IPS-NIHi11 (cell line): ENCODE measurements at places on chromosomes 5 and 9.

GRCh38 chr9:16575986-16576245, 294.6 kb downstream of the BNC2 start:
- no peak for DNase-seq

- DNase-seq: no peak
These were observed 508.2 kb upstream of the WWC1 start for GRCh38 chr5:167783145-167783817.

DNA sequence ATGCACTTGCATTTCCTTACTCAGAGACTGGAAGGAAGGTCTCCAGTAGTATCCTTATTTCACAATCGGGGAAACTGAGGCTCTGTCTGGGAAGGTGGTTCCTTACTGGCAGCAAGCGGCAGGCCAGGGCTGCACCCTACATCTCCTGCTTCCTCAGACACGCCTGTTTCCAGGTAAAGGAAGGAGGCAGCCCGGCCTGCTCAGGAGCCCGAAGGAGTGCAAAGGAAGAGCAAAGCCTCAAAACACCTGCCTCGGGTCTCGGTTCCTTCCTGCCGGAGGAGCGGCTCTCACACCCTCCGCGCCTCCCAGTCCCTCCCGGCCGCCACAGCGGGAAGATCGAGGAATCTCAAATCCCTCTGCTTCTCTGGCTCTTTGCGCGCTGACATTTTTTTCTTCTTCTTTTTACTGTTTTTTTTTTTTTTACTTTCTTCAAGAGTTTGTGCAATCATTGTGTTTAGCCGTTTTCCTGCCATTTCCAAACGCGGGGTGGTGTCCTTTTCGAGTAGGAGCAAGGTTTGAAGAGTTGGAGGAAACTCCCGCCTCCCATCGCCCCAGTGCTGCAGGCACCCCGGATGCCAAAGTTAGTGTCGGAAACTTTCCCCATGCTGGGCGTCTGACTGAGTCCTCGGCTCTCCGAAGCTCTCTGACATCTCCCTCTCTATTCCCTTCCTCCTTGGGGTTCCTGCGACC, 1.0 kb downstream of the GGTA1 start:
- peak; percentile 69 for DNase-seq

GRCh38 chr5:110757118-110757729, 18.4 kb downstream of the SLC25A46 start:
- peak; percentile 26 for DNase-seq

- DNase-seq: no peak
These were observed 912.3 kb upstream of the WWC1 start for GRCh38 chr5:167378894-167379723.

GRCh38 chr5:1950096-1950707, 67.5 kb upstream of the IRX4 start:
- DNase-seq: no peak

- DNase-seq: no peak
These were observed 81.5 kb upstream of the AGXT2 start for GRCh38 chr5:35129276-35129675.

DNA sequence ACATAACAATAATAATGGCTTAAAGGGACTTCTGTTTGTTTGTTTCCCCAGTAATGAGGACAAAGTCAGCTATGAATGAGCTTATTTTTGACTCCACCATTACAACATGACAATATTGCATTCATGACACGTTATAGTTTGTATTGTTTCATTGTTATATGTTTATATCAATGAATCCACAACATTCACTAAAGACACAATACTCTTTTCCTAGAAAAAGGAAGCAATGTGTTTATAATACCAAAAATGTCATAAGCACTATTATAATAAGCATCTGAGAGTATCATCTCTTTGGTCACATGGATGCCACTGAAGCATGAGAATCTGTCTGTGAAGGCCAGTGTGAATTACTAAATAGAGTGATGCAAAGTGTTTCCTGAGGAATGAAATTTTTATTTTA, 1026.9 kb upstream of the C9orf72 start:
- no peak for DNase-seq

DNA sequence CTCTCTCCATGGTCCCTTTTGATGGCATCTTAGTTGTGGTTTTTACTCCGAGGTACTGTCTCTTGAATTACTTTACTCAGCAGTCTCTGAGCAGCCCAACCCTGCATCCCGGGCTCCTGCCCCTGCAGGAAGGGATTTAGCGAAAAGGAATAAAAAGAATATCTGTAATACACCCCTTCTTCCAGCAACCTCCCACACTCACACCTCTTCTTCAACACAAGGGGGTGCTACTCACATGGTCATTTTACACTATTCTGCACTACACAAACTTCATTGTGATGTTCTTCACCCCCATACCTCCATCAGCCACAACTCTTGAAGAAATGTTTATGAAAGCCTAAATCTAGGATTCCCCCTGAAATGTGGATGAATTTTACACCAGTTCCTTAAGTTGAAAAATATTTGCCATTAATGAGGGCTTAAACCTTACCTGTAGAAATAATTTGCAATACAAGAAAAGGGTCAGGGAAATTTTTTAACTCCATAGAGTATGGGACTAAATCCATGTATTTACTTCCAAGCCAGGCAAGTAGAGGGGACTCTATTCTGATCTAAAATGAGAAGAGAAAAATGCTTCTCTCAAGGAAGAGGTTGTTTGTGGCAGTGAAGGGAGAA, 26.0 kb downstream of the TPD52L3 start:
- peak; percentile 81 for DNase-seq

- no peak for DNase-seq
These were observed 53.8 kb downstream of the CAST start for GRCh38 chr5:96716007-96716406.

DNA sequence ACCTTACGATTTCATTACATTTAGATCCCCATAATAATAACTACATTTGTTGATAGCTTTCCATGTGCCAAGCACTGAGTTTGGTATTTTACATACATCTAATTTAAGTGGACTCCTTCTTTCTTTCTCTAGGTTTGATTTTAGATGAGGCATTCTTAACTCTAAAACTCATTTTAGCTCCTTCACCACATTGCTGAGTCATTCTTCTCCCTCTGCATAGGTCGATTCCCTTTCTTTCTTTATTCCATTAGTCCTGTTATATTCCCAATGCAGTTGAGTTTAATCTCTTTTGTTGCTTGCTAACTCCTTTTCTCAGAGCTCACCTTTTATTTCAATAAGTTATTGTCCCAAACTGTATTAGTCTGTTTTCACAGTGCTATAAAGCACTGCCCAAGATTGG, 329.8 kb downstream of the TAF11L14 start:
- no peak for DNase-seq

GRCh38 chr9:91360551-91361290, 997 bp downstream of the AUH start:
- DNase-seq: peak; percentile 39

- DNase-seq: no peak
These were observed 173.7 kb upstream of the SPEF2 start for GRCh38 chr5:35443803-35444595.

- DNase-seq: no peak
These were observed 5.5 kb upstream of the SCGB3A1 start for GRCh38 chr5:180596668-180597231.

GRCh38 chr5:92977846-92978540, 603.0 kb downstream of the NR2F1-AS1 start:
- DNase-seq: no peak

- no peak for DNase-seq
These were observed 190.5 kb upstream of the PPP1R26 start for GRCh38 chr9:135289081-135289491.

- no peak for DNase-seq
These were observed 15.3 kb upstream of the RPL26L1 start for GRCh38 chr5:172943906-172944305.

GRCh38 chr9:12699529-12699928, 6.3 kb downstream of the TYRP1 start:
- peak; percentile 11 for DNase-seq

GRCh38 chr9:134025606-134026541, 593 bp downstream of the BRD3OS start:
- peak; percentile 73 for DNase-seq

DNA sequence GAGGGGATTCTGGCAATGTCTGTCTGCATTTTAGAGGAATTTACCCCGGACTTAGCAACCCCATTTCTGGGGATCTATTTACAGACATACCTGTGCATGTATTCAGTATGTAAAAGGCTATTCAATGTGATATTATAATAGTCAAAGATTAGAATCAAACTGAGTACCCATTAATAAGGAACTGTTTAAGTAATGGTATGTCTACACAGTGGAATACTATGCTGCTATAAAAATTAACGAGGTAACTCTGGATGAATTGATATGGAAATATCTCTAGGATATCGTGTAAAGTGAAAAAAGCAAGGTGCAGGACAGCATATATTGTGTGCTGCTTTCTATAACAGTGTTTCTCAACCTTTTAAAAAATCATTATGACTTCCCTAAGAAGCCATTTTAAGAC, 186.9 kb downstream of the SEMA6A start:
- no peak for DNase-seq

GRCh38 chr5:6872441-6873160, 159.4 kb downstream of the TENT4A start:
- no peak for DNase-seq

- peak; percentile 55 for DNase-seq
These were observed at the start of gene GDNF for GRCh38 chr5:37839407-37840052. Gene GDNF (minus strand): TSS chr5:37840041. CDS start chr5:37834796, 5,245 bp downstream.

GRCh38 chr9:93064392-93065134, 6.1 kb downstream of the SUSD3 start:
- DNase-seq: no peak

GRCh38 chr9:129901993-129902739, 66.9 kb downstream of the USP20 start:
- DNase-seq: no peak

- DNase-seq: no peak
These were observed 6.9 kb downstream of the MEGF10 start for GRCh38 chr5:127297348-127298035.

DNA sequence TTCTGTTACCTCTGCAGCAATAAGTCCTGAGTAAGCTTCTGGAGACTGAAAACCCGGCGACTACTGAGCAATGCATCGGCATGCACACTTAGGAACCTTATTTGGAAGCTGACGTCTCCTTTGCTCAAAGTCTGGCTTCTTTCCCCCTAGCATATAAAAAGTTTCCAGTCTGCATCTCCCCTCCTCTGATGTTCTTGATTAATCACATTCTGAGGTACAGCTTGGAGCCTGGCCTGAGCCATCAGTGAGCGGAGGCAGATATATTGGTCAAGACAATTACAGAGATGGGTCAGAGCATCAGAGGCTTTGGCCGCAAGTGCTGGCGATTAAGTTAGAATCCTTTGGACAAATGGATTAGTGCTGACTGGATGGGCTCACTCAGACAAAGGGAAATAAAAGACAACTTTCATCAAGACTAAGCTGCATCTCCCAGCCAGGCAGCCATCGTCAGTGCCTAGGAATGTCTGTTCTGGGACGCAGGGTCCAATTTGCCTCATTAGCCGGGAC, 140.7 kb downstream of the MTX3 start:
- DNase-seq: no peak

GRCh38 chr5:65928322-65928752, 2.0 kb downstream of the ERBIN start:
- no peak for DNase-seq

DNA sequence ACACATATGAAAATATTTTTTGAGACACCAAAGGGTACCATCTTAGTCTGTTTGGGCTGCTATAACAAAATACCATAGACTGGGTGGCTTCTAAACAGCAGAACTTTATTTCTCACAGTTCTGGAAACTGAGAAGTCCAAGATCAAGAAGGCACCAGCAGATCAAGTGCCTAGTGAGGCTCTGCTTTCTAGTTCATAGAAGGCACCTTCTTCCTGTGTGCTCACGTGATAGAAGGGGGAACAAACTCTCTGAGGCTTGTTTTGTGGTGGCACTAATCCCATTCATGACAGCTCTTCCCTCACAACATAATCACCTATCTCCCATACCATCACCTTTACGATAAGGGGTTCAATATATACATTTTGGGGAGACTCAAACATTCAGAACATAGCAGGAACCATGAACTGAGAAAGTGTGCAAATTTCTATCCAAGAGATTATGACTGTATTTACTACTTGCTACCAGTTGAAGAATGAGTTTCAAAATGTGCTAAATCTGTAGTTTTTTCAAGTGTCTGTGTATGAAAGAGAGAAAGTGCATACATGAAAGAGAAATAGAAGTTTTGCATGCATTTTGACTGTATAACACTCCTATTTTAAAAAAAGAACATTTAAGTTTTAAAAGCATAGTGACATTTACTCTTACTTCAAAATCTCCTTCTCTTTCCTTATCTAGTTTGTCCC, 207.3 kb downstream of the PARP8 start:
- no peak for DNase-seq

DNA sequence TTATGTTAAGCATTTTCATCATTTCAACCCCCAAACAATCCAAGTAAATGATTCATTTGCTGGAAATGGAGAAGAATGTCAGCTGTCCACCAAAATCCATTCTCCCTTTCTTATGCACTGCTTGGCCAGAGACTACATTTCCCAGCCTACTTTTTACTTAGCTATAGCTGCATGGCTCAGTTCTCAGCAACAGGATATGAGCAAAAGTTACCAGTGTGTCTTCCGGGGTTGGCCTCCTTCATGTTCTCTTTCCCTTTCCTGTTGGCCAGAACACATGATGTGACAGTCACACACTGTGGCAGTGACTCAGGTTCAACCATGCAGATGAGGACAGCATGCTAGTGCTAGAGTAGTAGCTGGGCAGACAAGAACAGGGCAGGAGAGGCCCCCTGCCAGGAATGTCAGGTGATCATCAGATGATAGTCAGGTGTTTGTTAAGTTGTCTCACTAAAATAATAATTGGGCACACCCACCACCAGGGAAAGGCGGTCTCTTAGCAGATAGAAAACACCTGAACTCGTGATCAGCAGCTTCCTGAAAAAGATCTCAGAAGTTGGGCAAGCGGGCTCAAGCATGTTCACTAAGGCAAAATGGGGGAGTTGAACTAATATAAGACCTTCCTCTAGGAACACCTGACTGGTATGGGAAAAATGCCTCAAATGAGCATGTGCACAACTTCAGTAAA, 12.2 kb downstream of the GPR150 start:
- DNase-seq: no peak

DNA sequence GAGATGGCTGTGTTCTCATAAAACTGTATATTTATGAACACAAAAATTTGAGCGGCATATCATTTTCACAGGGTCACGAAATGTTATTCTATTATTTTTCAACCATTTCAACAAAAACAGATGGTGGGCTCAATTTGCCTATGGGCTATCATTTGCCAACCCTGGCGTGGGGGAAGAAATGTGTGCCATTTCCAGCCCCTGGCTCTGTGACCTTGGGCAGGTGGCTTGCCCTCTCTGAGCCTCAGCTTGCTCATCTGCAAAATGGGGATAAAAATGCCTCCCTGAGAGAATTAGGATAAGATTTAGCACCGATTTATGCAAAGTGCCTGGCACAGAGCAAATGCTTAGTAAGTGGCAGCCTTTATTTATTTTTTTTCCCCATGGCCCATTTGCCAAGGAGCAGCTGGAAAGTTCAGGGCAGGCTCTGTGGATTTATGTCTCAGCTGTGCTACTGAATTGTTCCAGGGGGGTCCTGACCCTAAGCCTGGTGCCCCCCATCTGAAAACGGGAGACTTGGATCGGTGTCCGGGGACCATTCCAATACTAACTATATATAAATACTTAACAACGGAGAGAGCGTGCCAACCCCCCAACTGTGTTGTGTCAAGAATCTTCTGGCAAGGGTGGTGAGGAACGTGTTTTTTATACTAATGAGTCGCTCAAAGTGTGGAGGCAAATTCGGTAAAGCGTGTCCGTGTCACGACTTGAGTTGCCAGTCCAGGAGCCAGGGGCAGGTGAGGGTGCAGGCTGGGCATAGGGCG, 34.5 kb downstream of the HRH2 start:
- DNase-seq: no peak
